ENCODE measurements at places on chromosomes 6 and 20.

GRCh38 chr20:312067-312466 is 13.3 kb upstream of the SOX12 start:
- no peak for DNase-seq

DNA sequence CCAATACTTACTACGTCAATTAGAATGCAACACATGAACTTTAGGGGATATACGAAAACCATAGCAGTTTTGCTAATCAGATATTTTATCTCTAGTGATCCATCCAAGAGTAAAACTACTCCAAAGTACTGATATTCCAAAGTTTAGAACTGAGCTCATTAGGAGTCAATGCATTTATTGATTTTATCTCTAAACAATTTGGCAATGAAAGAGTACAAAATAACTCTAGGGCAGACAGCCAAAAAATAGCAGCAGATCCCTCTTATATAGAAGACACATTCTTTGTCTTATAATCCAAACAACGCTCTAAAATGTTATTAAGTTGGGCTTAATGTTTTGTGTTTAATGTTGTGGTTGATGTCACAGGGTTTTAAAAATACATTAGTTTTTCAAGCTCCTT is 923.9 kb upstream of the MAN1A1 start:
- no peak for DNase-seq

- no peak for DNase-seq
Observed at GRCh38 chr6:22028403-22029090, 268.3 kb downstream of the PRL start.

DNA sequence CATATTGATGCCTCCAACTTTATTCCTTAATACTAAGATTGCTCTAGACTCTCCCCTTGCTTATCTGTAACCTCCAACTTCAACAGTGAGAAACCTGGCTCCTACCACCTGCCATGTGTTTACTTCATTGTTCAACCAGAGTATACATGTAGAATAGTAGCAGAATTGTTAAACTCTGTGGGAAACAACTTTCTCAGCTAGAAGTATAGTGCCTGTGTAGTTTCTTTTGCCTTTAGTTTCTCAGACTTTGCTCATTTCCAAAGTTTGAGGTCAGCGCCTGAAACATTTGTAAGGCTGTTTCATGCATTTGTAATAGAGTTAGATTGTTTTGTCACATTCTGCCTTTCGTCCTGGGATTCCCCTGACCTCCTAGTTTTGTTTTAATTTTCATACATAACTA is 34.9 kb upstream of the HECA start:
- DNase-seq: no peak

GRCh38 chr20:51910321-51911050 is 108.2 kb upstream of the SALL4 start:
- DNase-seq: no peak

DNA sequence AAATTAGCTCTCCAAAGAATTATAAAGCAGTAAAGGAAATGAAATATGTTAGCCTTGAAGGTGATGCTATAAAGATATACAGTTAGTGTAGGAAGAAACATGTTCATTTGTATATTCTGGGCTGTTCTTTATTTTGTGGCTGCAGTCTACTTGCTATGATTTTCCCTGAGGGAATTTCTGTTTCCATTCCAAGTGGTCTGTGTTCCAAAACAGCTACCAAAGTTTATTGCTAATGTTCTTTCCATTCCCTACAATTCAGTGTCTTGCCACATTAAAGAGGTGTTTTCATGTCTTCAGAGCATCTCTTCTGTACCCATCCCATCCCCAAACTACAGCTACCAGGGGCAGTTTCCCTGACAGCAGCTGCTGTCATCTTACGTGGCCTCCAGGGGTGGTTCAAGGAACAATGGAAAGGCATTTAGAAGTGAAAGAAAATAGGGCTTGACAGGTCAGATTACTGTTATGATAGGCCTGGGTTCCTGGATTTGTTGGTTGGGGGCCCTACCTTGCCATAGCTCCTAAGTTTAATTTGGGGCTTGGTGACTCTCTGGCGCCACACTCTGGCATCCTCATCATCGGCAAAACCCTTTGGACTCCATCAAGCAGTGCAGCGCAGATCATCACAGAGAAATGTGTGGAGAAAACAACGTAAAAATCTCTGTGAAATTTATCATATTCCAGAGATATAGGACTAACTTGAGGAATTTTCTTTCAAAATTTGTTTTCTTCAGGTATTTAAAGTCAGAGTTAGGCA is 33.8 kb upstream of the AIG1 start:
- no peak for DNase-seq

DNA sequence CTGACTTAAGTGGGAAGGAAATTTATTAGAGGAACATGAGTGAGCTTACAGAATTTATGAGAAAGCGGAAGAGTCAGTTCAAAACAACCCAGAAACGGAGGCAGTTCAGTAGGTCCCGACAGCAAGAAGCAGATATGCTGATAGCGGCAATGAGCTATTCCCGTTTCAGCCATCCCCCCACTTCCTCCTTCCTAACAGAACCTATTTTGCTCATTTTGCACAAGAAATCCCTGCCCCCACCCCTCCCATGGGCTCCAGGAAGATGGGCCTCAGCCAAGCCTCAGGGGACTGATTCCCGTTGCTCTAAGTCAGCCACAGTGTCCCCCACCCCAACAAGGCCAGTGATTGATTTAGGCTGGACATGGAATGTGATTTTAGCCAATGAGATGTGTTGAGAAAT is 157.5 kb downstream of the CEBPB start:
- DNase-seq: no peak

DNA sequence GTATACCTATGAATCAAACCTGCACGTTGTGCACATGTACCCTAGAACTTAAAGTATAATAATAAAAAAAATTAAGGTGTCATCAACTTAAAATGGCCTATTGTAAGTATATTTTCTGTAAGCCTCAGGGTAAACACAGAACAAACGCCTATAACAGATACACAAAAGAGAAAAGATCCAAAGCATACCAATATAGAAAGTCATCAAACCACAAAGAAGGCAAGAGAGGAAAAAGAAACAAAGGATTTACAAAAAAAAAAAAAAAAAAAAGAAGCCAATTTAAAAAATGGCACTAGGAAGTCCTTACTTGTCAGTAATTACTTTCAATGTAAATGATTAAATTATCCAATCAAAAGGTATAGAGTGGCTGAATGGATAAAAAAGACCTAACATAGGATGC is 24.6 kb upstream of the ASF1A start:
- DNase-seq: no peak

GRCh38 chr6:132685009-132685408 is 26.0 kb upstream of the TAAR1 start:
- no peak for DNase-seq

GRCh38 chr6:87115402-87116135 is 20.7 kb upstream of the CGA start:
- no peak for DNase-seq

GRCh38 chr6:31467151-31467550 is 30.8 kb upstream of the MICB start:
- no peak for DNase-seq

GRCh38 chr20:57392512-57393271 is 1.5 kb downstream of the RBM38 start:
- DNase-seq: no peak

DNA sequence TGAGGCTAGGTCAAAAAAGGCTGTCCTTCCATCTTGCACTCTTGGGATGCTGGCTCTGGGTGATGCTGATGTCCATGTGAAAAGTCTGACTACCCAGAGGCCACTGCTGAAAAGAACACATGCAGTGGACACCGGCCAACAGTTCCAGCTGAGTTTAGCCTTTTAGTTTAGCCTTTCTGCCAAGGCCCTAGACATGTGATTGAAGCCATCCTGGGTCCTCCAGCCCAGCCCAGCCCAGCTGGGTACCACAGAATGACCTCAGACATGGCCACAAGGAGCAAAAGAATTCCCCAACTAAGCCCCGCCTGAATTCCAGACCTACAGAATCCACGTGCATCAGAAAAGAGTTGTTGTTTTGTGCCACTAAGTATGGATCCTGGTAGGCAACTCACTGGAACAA is 17.4 kb downstream of the PIGT start:
- no peak for DNase-seq

GRCh38 chr6:9620263-9620662 is 794.6 kb downstream of the TFAP2A start:
- no peak for DNase-seq

DNA sequence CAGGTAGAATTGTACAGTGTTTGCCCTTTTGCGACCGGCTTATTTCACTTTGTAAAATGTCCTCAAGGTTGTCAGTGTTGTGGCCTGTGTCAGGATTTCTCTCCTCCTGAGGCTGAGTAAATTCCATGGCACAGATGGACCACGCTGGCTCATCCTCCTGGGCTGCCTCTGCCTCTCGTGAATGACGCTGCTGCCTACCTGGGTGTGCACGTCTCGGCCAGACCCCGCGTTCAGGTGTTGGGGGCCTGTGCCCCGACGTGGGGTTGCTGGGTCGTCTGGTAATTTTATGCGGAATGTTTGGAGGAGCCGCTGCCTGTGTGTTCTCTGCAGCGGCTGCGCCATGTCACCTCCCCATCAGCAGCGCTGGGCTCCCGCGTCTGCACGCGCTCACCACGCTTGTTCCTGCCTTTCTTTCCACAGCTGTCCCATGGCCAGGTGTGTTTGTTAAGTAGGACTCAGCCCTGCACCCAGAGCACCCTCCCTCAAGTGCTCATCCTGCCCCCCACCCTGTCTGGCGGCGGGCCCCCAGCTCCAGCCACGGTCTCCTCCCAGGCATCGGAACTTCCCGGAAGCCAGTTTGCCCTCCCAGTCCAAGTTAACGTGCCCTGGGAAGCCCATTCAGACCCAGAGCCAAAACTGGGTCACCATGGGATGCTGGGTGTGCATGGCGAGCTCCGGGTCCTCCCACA is 36.1 kb upstream of the CHRNA4 start:
- no peak for DNase-seq

GRCh38 chr6:137303441-137303840 is 84.3 kb upstream of the IFNGR1 start:
- no peak for DNase-seq

DNA sequence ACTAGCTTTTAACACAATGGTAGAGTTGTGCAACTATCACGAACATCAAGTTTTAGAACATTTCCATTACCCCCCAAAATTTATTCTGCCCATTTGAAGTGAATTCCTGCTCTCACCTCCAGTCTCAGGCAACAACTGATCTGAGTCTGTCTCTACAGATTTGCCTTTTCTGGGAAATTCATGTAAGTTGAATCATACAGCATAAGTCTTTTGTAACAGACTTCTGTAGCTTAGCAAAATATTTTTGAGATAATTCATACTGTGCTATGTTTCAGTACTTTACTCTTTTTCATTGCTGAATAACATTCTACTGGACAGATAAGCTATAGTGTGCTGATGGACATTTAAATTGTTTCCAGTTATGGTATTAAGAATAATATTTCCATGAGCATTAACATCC is 447.3 kb upstream of the GJE1 start:
- no peak for DNase-seq

DNA sequence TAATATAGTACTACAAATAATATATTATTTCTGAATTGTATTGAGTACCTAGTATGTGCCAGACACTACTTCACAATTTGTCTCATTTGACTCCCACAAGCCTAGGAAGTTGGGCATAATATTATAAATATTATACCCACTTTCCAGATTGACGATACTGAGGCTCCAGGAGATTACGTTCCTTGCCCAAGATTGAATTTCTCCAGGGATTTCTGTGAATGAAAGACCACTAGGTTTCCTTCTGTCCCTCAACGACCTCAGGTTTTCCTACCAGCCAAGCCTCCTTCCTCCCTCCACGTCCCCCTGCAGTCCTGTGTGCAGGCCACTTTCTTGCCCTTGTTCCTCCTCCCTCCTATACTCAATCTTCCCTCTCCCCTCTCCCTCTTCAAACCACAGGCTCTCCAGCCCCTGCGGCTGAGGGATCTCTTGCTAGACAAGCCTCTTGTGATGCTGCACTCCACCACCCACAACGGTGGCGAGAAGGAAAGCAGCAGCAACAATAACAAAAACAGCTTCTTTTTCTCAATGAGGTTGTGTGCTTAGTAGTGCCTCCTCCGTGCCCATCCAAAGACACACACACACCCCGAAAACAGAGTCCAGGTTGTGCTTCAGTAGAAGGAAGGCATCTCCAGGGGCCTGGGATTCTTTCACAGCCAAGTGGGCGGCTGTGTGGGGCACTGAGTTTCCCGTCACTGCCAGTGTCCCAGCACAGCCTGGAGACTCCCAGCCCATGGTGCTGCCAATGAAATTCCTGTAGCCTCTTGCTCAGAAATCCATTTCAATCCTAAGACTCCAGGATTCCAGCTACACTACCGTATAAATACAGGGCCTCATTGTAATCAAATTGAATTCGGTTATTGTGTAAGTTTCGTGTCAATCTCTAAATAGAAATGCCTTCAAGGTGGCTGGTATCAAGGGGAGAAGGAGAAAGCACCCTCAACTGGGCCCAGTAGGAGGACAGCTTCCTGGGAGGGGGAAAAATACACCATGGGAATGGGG is 94.4 kb downstream of the NCR2 start:
- no peak for DNase-seq

DNA sequence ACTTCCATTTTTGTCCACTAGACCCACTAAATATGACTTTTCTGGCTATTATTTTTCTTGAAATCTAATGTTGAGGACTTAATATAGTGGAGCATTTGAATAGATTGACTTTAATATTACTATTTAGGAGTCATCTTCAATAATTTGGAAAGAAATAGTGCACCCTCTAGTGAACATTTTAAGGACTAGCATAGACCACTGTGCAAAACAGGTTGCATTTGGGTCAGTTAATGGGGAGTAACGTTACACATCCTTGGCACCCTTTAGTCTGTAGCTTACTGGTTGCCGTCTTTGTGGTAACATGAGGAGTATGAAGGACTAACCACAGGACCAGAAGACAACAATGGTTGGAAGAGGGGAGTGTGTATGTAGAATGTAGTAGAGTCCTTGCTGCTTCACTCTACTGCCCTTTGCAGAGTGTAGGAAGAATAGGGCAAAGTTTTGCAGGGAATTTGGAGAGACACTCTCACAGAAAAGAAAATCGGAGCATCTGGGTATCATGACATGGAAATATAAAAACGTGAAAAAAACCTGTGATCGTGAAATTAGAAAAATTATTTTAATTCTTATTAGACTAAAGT is 25.2 kb downstream of the RFPL4B start:
- no peak for DNase-seq

- no peak for DNase-seq
Observed at GRCh38 chr6:43665376-43665775, 20.5 kb downstream of the RSPH9 start.

GRCh38 chr6:90350689-90351554 is 54.3 kb upstream of the BACH2 start:
- no peak for DNase-seq

GRCh38 chr6:87146363-87146762 is 9.0 kb upstream of the ZNF292 start:
- DNase-seq: no peak
